ENCODE measurements at places on chromosomes 6 and 20.
A peak's percentile ranks its signal among the peaks of the same experiment; 100 is the strongest.

GRCh38 chr6:422433-423054 is 31.0 kb downstream of the IRF4 start:
- DNase-seq = no peak

- DNase-seq = no peak
These were observed 1.3 kb downstream of the ATRN start for GRCh38 chr20:3472105-3472504.

- no peak for DNase-seq
These were observed 103.5 kb downstream of the GJA10 start for GRCh38 chr6:89997456-89998445.

DNA sequence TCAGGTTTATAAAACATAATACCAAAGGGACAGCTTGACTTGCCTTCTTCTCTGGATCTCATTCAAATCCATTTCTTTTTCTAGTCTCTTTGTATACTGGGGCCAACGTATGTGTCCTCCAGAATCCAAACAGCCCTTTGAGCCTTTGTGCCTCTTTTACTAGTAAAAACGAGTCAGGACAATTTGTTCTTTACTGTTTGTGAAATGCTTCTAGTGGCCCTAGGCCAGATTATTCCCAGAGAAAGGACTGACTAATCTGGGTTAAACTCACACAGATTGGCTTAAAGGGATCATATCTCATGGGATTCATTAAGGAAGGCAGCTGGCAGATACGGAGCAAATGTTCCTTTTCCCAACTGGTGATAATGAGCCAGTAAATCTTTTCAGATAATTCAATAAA is 32.1 kb upstream of the MANEA start:
- no peak for DNase-seq

DNA sequence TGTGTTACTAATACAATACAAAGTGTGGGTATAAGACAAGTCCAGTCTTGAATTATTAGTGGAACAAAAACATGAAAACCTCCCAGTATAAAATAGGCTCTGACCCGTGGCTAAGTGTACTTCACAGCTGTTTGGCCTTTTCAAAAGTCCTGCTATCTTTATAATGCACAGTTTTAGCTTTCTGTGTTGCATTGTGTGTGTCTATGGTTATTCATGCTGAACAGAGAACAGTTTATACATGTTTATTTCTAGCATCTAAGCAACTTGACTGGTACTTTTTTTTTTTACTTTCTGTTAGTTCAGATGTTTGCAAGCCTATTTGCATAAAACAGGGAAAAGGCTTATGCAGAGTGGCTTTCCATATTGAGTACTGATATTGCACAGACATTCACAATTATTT is 119.2 kb upstream of the CCN2 start:
- DNase-seq = no peak

DNA sequence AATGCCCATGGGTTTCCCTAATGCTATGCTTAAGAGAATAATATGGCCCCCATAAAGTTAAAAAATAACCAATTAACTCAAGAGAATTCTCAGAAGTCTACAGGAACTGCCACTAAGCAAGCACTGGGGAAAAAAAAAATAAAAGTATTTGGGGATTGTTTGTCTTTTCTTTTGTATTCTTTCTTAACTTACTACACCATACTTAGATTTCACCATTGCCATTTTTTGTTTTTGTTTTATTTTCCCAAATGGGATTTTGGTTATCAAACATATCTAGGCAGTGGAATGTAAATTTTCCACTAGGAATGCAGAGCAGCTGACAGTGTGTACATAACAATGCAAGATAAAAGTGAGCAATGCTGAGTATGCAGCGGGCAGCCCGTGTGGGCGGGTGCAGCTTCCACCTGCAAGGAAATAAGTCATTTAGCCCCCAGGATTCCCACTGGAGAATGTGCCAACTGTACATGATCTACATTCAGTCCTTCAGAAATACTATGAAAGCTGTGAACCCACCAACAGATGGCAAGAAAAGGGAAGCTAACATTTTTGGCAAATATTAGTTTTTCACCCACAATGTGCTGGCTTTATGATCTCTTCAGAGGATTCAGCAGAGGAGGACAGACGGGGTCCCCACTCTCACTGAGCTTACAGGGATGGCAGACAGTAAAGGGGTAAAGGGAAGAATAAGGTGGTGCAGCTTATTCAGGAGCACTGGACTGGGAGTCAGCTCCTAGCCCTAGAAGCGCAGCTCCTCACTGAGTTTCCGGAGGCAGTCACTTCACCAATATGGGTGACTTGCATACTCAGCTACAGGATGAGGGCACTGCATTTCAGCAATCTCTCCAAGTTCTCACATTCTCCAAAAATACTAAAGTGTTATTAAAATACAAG is 44.4 kb downstream of the DCDC2 start:
- DNase-seq = no peak

DNA sequence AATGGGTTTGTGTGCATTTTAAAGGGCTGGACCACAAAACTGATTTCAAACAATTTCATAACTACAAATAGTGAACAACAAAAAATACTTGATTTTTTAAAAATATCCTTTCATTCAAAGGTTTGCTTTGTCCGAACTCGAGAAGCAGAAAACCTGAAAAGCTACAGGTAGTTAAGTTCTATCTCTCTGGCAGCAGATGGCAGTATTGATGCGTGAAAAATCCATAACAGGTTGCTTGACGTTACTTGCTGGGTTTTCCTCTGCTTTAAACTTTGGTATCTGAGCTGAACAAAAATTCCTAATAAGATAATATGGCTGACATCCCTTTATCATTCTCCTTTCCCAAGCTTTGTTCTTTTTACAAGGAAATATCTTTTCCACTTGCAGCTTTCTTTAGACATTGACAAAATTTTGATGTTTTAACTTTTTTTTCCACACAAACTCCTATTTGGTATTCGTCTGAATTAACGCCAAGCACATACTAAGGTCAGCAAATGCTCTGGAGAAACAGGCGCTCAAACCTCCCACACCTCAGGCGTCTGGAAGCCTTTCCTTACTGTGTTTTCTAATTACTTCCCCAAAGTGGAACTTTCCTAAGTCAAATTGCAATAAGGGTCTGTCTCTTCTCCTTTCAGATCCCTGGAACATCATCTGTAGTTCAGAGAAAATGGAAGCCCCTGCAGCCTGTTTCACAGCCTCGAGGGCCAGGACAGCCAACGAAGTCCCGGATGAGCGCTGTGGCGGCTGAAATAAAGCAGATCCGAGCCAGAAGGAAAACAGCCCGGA is 50.3 kb upstream of the GFRAL start:
- no peak for DNase-seq

- no peak for DNase-seq
These were observed 75.2 kb upstream of the ARHGAP18 start for GRCh38 chr6:129785047-129785755.

GRCh38 chr6:134866563-134866962 is 83.3 kb downstream of the ALDH8A1 start:
- DNase-seq = no peak

DNA sequence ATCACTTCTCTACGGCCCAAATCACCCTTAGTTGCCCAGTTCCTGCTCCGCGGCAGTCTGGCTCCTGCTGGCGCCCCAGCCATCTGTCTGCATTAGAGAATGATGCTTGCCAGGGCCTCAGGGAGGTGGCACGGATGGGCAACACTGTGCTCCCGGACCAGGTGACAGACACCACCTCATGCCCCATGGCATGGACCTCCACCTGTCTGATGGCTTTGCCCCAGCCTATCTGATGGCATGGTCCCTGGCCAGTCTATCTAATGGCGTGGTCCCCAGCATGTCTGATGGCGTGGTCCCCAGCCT is 18.8 kb upstream of the MRGBP start:
- DNase-seq = no peak

DNA sequence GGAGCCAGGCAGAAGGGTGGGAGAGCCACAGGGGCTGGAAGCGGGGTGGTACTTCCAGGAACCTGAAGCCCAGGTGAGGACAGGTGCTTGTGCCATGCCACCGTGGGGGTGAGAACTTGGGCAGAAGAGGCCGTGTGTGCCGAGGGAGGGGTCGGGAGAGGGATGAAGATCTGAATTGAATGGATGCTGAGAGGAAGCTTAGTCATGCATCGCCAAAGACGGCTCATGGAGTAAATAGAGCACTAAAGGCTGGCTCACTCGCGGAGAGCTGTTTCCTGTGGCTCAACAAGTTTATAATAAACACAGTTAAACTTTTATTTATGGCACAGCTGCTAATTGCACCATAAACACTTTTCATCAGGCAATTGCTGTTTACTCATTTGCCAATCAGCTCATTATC is 21.7 kb upstream of the MYT1 start:
- DNase-seq = no peak

DNA sequence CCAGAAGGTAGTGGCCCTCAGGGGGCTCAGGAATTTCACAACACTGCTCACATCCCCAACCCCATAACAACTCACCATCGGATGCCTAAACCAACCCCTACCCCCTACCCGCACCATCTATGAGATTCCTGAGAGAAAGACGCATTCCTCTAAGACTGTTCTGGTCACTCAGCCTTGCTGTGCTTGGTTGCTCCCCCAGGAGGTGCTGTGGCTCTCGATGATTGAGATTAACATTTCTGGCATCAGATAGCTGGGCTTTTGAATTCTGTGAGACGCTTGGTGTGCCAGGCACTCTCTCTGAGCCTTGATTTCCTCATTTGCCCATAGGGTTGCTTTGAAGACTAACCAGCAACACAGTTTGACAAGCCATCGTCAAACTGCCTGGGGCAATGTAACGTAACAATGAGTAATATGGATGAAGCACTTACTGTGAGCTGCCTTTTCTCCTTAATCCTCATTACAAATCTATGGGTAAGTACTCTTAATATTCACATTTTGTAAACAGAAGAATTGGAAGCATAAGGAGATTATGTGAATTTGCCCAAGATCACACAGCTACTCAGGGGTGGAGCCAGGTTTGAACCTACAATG is 978 bp downstream of the WFDC6 start:
- DNase-seq = no peak

DNA sequence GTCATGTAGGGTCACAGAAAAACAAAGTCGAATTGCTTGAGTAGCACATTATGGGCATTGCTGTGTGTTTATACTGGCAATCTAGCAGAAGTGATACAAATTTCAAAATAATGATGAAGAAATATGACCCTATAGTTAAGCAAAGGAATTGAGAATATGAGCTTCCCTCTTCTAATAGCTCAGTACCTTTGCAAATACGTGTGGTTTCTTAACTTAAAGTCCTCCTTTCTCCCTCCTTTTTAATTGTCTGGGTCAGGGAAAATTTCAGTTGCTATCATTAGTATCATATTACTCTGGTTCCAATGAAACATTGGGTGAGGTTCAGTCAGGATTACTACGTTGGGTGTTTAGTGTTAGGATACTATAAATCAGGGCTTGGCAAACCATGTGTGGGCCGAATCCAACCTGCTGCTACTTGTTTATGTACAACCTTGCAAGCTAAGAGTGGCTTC is 166.8 kb upstream of the CARMIL1 start:
- DNase-seq = no peak

- DNase-seq = peak; percentile 22
These were observed 23.9 kb upstream of the YWHAB start for GRCh38 chr20:44861531-44862006.

DNA sequence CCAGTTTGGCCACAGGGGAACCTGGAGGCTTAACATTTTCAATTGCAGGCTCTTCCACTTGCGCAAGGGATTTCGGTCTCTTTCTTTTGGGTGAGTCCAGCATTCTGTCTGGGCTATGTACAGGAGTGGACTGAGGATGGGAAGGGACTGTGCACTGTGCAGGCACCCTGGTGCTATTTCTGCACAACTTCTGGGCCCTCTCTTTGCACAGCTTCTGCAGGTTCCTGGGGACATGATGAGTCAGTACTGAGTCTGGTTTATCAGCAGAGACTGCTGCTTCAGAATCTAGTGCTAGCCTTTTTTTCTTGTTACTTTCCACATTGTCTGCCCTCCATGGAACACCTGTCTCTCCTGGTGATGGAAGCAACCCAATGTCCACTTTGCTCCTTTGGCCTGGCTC is 78.5 kb upstream of the ASF1A start:
- DNase-seq = no peak

GRCh38 chr6:12431023-12431422 is 140.9 kb downstream of the EDN1 start:
- no peak for DNase-seq

DNA sequence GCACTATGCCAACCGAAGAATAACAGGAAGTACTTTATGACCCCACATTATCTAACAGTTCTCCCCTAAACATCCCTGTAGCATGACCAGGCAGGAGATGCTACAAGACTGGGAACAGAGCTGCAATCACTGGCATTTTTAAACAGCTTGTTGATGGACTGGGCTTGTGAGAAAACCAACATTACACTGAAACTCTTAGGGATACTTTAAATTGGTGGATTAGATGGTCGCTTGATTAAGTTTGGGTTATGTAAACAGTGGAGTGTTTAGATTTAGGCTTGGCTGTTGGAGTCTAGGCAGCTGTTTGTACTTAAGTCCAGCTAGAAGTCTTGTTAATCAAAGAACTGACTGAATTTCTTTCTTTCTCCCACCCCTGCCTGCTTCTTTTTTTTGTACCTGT is 234.1 kb upstream of the BMP2 start:
- no peak for DNase-seq

- no peak for DNase-seq
These were observed 1.5 kb downstream of the HM13 start for GRCh38 chr20:31515775-31516107.

GRCh38 chr6:167714152-167714551 is 112.6 kb upstream of the AFDN start:
- no peak for DNase-seq

GRCh38 chr6:53358440-53359094 is 9.8 kb upstream of the ELOVL5 start:
- no peak for DNase-seq

DNA sequence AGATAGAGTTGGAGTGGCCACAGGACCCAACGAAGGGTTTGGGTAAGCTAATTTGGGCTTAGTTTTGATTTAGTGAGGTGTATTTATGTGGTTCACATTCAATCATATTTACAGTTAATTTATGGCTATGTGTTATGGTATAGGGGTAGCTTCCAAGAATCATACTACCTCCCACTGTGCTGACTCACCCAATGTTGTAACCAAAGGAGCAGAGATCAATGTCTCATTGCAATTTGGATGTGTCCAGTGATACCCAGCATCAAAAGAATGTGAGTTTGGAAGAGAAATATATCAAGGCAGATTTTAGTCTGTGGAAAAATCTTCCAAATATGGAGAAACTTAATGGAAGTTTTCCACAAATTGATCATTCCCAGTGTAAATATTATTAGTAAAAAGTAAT is 25.3 kb upstream of the SMIM8 start:
- DNase-seq = no peak

- DNase-seq = no peak
These were observed 360.6 kb upstream of the RUNX2 start for GRCh38 chr6:44967481-44967880.

- DNase-seq = no peak
These were observed 110.1 kb downstream of the GRM4 start for GRCh38 chr6:34035704-34036356.

Data from frontal cortex (tissue), 4 donors.